ENCODE measurements at places on chromosomes 1 and 21.

DNA sequence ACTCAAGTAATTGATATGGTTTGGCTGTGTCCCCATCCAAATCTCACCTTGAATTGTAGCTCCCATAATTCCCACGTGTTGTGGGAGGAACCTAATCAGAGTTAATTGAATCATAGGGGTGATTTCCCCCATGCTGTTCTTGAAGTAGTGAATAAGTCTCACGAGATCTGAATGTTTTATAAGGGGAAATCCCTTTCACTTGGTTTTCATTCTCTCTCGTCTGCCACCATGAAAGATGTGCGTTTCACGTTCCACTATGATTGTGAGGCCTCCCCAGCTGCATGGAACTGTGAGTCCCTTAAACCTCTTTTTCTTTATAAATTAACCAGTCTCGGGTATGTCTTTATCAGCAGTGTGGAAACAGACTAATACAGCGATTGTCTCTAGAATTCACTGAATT lies 135.4 kb downstream of the BACH1 start:
- DNase-seq: no peak

DNA sequence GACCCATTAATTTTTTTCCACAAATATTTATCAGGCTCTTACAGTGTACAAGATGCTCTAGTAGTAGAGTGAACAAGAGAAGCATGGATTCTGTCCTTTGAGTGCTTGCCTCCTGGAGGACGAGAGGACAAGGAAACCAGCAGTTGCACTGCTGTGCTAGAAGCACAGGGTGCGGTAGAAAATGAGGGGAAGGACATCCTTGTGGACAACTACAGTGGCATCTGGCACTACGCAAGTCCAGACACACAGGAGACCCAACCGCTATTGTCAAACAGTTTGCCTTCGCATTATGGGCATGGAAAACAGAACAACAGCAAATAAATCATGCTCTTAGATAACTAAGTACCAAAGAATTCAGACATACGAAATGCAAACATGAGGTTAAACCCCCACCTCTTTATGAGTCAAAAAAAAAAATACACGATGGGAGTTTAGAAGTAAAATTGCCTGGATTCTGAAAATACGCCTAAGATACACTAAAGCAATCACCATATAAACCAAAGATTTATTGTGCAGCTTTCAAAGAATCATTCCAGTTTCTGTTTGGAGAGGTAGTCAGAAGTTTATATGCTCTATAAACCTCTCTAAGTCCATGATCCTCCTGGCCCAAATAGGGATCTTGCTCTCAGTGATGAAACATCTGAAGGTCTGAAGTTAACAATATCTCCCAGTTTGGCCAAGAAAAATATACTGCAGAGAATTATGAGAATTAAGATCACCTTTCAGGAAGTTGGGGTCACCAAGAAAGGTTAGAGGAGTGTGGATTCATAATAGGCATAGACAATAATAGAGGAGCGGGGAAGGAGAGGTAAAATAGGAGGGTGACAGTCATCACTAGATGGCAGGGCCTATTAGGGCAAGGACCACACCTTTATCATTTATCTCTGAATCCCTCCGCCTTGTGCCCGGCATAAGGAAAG lies 307.8 kb downstream of the NFIA start:
- no peak for DNase-seq

GRCh38 chr21:26148840-26149354 lies 21.7 kb downstream of the APP start:
- no peak for DNase-seq

DNA sequence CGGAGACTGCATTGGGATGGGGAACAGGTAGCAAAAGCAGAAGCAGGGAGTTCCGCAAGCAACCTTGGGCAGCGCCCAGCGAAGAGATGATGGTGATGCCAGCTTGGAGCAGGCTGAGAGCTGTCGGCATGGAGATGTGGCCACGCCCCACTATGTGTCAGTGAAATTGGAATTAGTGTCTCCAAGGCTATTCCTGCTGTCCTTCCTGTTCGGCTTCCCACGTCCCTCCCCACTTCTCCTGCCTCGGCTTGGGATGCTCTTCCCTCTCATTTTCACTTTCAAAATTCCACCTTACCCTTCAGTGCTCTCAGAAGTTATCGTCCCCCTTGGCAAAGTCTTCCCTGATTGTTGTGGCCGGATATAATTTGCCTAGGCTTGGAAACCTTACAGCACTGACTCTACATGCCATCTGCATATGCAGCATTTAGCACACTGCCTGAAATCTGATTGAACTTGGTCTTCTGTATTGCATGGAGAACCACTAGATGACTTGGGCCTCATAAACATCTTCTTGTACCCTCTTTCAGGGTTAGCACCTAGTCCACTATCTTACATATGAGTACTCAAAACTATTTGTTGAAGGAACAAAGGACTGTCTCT lies 270.7 kb upstream of the RUNX1 start:
- no peak for DNase-seq

DNA sequence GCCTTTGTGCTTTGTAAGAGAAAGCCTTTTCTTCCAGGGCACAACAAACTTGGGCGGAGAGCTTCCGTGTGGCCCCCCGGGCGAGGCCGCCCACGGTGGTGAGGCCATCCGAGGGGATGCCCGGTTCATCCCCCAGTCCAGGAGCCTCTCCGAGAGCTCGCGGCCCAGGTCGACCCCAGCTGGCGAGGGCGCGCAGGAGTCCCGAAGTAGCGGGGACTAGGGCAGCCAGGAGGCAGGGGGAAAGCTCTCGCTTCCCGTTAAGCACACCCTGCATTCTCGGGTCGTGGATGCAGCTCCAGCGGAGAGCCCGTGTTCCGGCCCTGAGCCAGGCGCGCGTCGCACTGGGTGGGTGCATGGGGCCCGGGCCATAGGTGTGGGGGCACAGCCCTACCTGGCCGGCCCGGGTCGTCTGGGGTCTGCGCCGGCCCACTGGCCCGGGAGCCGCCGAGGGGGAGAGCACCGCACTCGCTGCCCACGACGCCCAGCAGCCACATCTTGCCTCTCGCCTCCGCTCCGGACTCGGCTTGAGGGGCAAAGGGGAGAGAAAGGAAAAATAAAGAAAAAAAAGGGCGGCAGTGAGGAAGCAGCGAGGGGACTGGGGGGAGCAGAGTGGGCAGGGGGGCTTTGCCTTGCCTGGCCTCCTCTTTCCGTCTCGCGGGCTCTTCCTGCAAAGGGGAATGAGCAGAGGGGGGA lies 1.8 kb downstream of the RNF220 start:
- DNase-seq: no peak

DNA sequence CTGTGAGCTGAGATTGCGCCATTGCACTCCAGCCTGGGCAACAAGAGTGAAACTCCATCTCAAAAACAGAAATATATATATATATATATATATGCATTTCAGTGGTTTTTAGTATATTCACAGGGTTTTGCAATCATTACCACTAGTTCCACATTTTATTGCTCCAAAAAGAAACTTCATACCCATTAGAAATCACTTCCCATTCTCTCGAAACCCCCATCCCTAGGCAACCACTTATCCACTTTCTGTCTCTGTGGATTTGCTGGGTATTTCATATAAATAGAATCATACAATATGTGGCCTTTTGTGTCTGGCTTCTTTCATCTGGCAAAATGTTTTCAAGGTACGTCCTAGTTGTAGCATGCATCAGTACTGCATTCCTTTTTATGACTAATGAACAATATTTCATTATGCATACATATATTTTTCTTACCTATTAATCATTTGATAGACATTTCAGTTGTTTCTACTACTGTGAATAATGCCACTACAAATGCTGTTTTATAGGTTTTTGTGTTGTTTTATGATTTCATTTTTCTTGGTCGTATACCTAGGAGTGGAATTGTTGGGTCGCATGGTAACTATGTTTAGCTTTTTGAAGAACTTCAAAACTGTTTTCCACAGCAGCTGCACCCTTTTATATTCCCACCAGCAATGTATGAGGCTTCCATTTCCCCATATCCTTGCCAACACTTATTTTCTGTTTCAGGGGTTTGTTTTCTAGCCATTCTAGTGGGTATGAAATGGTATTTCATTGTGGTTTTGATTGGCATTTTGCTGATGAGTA lies 95.9 kb downstream of the PHTF1 start:
- no peak for DNase-seq

GRCh38 chr1:209728466-209728865 lies 23.8 kb downstream of the HSD11B1 start:
- no peak for DNase-seq
